ENCODE measurements at places on chromosomes 2 and 18. TPM values are rescaled to one million over a fixed set of nuclear protein-coding genes. Genes with fewer than 3 reads are reported as not detected.

The MDH1B gene
- total RNA-seq, result 0.23 TPM

The TUBB8B gene
- total RNA-seq, result not detected

The PSTPIP2 gene
- total RNA-seq, result 7.2 TPM

The CRYGB gene
- not detected for total RNA-seq

The ANKRD62 gene
- not detected for total RNA-seq

The OTOS gene
- total RNA-seq, result not detected

The APCDD1 gene
- total RNA-seq, result 0.51 TPM

The GREB1 gene
- 0.07 TPM for total RNA-seq

The ASB18 gene
- not detected for total RNA-seq

The PLEKHH2 gene
- 4.2 TPM for total RNA-seq

The LINC00305 gene
- not detected for total RNA-seq

The MFSD6 gene
- 54.3 TPM for total RNA-seq

The SERPINB11 gene
- total RNA-seq, result not detected

The LIPG gene
- 173 TPM for total RNA-seq

The IL36B gene
- total RNA-seq, result not detected

The PTGR3 gene
- total RNA-seq, result 7.8 TPM

The NEB gene
- total RNA-seq, result 0.07 TPM

The TEX44 gene
- not detected for total RNA-seq

The TGFA gene
- 40.1 TPM for total RNA-seq

The CLEC4F gene
- total RNA-seq, result not detected

The TMBIM1 gene
- total RNA-seq, result 165 TPM

The FOXI3 gene
- total RNA-seq, result 0.17 TPM

The COMMD1 gene
- 45.1 TPM for total RNA-seq

The TBR1 gene
- total RNA-seq, result not detected

The CLHC1 gene
- total RNA-seq, result 3.8 TPM

The ACVR1C gene
- 0.07 TPM for total RNA-seq

The GALR1 gene
- total RNA-seq, result not detected
